ENCODE measurements at places on chromosomes 2 and 18.
A peak's percentile ranks its signal among the peaks of the same experiment; 100 is the strongest.

GRCh38 chr2:12288048-12288447, 428.7 kb upstream of the TRIB2 start:
- no peak for DNase-seq

- DNase-seq: peak; percentile 12
Observed at GRCh38 chr2:230758566-230759480, 46.2 kb downstream of the CAB39 start.

GRCh38 chr2:232927032-232927792, 57.1 kb downstream of the SNORC start:
- DNase-seq: no peak

- peak; percentile 75 for DNase-seq
Observed at GRCh38 chr2:67871686-67872412, 191.0 kb downstream of the C1D start.

DNA sequence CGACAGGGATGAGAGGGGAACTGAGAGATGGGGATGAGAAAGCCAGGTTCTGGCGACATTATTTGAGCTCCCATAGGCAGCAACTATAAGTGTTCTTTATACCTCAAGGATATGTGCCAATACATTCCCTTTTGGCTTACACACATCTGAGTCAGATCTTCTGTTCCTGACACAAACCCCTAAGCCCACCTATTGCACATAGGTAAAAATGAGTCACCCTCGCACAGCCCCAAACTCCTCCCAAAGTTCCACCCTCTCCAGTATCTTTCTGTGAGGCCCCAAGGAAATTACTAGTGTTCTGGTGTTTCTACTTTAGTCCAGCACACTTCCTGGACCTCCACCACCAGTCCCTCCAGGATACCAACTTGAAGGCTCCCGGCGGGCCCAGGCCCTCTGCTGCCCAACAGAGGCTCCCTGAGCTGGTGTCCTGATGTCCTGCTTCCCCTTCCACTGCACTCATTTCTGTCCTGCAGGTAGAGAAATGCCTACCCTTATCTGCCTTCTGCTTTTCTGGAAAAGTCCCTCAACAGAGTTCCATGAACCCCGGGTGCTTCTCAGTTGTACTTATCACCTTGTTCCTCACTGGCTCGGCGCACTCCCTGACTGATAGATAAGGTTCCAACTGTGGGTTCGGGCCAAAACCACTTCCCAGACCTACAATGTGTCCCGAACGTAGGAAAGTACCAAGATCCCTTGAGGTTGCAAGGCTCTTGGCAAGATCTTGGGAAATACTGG, 125.5 kb downstream of the EN1 start:
- DNase-seq: peak; percentile 40

GRCh38 chr18:79607361-79607952, 72.1 kb upstream of the CTDP1 start:
- DNase-seq: no peak

DNA sequence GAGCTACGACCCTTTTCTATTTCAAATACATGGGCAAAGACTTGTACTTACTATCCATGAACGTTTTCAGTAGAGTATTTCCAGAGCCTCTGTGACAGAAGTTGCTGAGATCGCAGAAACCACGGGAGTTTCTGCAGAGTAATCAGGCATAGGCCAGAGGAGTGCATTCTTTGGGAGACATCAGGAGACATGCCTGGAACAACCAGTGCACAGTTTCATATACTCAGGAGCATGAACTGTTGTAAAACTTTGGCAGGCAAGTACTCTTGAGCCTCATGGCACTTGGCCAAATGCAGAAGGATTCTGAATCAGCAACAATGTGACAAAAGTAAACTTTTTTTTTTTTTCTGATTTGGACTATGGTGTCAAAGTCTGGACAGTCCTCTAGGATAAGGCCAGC, 307.1 kb downstream of the GRB14 start:
- peak; percentile 11 for DNase-seq

DNA sequence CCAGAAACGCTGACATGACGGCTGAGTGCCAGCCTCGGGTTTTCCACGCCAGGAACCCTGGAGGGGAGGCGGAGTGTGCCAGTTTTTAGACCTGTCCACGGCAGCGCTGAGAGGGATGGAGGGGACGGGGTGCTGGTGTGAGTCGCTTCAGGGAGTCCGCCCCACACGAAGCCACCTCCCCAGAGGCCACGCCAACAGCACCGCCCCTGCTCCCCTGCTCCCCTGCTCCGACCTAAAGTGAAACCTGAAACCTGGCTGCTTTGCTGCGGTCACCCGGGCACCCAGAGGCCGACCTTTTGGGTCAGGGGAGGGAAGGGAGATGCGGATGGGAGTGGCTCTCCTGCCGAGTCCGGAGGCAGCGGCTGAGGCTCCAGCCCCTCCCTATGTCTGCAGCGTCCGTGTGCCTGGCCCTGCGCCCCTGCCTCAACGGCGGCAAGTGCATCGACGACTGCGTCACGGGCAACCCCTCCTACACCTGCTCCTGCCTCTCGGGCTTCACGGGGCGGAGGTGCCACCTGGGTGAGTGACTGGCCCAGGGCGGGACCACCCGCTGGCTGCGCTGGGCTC, 38.1 kb downstream of the SNED1 start:
- DNase-seq: peak; percentile 44

- no peak for DNase-seq
Observed at GRCh38 chr2:149446748-149447147, 116.4 kb downstream of the LYPD6 start.

Measured in urothelium cell line (cell line).